ENCODE measurements at places on chromosomes 11 and 22.

DNA sequence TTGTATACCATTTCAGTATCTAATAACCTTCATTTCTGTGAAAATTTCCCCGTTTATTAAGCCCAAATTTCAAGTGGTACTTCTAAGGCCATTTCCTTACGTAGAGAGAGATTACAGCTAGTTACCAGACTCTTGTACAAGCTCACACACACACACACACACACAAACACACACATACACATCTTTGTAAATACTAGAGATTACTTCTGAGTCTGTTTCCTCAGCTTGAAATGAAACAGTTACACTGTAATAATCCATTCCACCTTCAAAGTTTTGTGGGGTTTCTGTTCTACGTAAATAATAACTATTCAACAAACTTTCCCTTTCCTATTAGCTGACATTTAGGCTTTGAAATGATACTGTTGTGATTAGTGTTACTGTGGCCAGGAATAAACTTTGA lies 6.2 kb downstream of the POGLUT3 start:
- DNase-seq = no peak

DNA sequence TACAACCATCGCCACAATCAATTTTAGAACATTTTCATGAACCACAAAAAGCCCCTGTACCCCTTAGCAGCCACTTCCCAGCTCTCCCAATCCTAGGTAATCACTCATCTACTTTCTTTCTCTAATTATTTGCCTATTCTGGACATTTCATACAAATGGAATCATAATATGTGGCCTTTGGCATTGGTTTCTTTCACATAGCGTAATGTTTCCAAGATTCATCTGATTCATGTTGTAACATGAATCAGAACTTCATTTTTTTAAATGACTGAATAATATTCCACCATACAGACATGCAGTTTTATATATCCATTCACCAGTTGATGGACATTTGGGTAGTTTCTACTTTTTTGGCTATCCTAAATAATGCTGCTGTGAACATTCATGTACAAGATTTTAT lies 56.2 kb upstream of the RCN1 start:
- DNase-seq = no peak

DNA sequence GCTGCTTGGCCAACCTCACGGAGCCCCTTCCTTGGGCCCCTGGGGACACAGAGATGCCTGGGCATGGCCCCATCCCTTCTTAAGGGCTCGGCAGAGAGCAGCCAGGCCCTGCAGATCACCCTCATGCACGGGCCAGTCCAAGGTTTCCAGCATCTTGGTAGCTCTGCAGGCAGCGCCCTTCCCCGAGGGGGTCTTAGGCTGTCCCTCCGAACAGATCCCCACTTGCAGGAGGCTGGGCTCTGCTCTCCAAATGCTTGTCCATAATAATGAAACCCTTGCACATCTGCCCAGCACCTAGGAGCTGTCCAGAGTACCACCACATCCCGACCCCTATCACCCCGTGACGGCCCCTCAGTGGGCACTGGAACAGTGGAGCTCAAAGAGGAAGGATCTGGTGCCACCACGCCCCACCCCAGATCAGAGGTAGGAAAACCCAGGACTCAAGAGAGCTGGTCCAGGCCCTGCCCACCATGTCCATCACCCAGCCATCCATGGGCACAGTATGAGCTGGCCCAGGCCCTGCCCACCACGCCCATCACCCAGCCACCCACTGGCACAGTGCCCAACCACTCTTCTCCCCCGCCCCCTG lies 92.5 kb upstream of the PRR5 start:
- DNase-seq = no peak

DNA sequence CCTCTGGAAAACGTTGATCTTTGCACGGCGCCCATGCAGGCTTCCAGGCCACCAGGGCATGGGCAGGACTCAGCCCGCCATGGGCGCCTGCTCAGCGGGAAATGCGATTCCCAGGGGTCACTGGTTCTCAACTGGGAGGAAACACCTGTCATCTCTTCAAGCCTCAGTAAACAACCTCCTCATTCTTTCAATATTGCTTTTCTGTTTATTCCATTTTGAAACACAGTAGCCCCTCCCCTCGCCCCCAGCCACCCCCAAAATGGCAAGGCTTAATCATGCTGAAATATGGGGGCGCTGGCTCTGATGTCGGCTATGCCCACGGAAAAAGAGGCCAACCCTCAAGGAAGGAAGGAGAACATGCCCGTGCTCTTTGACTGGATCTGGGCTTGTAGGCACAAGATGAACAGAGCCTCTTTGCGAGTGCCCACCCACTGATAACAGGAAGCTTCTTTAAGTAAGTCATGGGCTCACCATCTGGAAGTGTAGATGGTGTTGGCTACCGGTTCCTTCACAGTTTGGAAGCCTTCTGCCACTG lies 594 bp upstream of the POU2AF1 start:
- DNase-seq = no peak

DNA sequence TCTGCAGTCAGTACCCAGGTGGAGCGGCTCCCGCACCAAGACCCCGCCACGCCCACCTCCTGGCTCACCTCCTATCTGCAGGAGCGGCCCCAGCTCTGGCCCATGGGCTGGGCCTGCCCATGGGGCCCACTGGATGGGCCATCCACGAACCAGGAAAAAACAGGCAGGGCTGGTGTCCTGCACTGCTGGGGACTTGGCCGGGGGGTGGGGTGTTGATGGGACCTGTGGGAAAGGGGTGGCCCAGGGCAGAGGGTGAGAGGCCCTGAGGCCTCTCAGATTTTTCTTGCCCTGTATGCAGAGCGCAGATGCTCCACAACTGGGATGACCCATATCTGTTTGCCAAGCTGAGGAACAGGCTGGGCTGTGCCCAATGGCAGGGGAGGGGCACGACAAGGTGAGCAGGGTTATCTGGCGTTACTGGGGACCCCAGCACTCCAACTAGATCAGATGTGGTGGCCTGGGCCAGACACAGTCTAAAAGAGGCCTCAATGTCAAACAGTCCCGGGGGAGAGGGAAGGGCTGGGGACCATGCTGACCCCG lies 2.7 kb upstream of the PIM3 start:
- no peak for DNase-seq

DNA sequence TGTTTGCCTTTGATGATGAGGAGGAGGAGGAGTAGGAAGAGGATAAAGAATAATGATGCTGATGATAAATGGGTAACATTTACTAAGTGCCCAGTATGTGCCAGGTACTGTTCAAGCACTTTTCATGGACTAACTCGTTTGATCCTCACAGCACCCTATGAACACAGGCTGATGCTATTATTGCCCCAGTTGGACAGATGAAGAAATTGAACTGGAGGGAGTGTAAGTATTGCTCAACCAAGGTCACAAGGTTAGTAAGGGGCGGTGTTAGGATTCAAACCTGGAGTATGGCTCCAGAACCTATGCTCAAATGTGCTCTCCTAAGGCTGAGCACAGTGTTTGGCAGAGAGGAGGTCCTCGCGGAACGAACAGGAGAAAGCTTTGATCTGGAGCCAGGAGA lies 78.6 kb downstream of the SYN3 start:
- DNase-seq = no peak

DNA sequence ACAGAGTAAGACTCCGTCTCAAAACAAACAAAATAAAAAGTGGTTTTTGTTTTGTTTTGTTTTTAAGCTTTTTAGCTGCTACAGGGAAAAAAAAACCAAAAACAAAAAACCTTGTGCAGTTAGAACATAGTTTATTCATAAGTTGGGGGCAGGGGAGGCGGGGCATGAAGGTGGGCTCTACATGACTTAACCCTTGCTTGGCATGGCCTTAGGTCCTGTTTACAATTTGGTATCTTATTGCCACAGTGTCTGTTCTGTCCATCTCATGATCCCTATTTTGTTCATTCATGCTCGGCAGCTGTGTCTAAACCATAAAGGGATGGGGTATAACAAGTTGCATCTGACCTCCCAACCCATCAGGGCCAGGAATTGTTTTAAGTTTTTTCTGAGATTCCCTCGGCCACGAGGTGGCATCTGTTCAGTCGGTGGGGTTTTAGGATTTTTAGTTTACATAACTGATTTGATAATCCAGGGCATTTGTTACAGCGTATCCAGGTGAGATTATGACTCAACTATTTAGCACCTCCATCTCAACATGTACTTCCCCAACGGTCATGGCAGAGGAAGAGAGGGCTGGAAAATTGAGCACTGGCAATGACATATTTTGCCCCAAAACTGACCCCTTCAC lies 6.9 kb downstream of the AP5B1 start:
- DNase-seq = no peak

GRCh38 chr11:12854829-12855228 lies 154.3 kb upstream of the RASSF10 start:
- no peak for DNase-seq

- no peak for DNase-seq
Observed at GRCh38 chr11:68140496-68141245, 19.5 kb upstream of the CHKA start.

- DNase-seq = no peak
Observed at GRCh38 chr11:74783241-74783871, 34.7 kb downstream of the RNF169 start.

Measured in nephron progenitor cell (in vitro differentiated cells).